ENCODE measurements at places on chromosomes 4 and X.
A peak's percentile ranks its signal among the peaks of the same experiment; 100 is the strongest.

DNA sequence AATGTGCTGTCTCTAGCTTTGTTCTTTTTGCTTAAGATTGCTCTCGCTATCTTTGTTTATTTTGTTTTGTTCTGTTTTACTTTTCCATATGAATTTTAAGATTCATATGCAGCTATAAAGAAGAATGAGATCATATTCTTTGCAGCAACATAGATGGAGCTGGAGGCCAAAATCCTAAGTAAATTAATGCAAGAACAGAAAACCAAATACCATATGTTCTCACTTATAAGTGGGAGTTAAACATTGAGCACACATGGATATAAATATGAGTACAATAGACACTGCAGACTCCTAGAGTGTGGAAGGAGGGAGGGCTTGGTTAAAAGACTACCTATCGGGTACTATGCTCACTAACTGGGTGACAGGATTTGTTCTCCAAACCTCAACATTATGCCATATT lies 237.8 kb downstream of the TRAM1L1 start:
- no peak for DNase-seq

DNA sequence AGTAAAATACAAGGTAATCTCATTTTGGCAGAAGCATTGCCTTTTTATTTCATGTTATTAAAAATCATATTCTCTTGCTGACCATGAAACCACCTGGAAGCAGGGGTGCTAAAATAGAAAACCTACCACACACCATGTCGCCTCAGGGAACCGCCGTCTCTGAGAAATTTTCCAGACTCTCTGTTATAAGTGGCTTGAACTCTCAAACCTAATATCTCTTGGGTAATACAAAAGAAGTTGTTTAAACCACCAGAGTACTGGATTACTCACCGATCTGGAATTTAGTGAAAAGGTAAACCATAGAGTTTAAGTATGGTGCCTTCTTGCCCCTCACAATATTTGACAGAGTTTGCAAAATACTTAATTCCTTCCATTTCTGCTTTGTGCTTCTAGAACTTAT lies 27.7 kb downstream of the ENPP6 start:
- no peak for DNase-seq

DNA sequence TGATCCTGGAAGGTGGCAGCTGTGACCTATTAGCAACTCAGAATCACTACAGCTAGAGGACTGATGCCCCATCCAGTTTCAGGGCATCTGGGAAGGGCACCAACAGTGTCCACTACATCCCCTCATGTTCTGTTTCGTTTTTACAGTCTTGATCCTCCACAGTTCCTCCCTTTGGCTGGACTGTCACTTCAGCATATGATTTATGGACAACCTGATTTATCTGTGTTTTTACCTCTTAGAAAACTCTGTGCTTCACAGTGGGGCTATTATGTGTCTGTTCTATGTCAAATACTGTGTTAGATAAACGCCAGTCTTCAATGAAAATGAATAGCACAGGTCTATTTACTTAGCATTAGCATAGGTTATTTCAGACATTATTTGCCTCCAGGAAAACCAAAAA lies 63.1 kb upstream of the GRPR start:
- DNase-seq, result no peak

DNA sequence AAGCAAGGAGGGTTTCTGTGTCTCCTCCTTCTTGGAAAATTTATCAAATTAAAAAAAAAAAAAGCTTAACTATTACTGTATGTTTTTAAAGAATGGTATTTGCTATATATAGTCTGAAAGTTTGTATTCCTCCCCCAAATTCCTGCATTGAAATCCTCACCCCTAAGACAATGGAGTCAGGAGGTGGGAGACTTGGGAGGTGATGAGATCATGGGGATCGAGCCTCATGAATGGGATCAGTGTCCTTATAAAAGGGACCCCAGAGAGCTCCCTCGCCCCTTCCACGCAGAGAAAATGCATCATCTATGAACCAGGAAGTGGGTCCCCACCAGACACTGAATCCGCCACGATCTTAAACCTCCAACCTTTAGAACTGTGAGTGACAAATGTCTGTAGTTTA lies 50.1 kb downstream of the DHRSX start:
- DNase-seq, result no peak

GRCh38 chr4:2698504-2698903 lies 57.6 kb downstream of the TNIP2 start:
- no peak for DNase-seq

- DNase-seq, result no peak
These were observed 31.6 kb upstream of the BRS3 start for GRCh38 chrX:136456133-136456532.

GRCh38 chrX:12372111-12372510 lies 233.8 kb downstream of the FRMPD4 start:
- DNase-seq, result peak; percentile 56

DNA sequence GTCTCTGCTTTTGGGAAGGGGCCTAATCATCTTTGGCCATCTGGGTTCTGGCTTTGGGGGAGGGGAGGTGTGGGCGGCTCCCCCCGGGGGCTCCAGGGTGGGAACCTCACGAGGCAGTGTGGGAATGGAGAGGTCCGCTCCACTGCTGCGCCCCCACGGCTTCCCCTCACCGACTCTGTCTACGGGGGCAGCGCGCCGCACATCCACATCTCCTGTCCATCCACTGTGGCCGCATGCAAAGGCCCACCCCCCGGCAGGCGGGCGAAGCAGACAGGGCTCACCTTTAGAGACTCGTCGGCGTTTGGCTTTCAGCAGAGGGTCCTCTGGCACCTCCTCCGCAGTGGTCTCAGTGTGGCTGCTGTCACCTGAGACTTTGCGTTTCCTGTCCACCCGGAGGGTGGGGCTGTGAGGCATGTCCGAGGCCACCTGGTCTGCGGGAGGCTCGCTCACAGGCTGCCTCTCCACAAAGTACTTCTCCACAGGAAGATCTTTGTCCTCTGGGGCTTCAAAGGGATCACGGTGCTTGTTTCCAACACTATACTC lies 33.6 kb downstream of the BCOR start:
- no peak for DNase-seq
